ENCODE measurements at places on chromosomes 12 and 14.

DNA sequence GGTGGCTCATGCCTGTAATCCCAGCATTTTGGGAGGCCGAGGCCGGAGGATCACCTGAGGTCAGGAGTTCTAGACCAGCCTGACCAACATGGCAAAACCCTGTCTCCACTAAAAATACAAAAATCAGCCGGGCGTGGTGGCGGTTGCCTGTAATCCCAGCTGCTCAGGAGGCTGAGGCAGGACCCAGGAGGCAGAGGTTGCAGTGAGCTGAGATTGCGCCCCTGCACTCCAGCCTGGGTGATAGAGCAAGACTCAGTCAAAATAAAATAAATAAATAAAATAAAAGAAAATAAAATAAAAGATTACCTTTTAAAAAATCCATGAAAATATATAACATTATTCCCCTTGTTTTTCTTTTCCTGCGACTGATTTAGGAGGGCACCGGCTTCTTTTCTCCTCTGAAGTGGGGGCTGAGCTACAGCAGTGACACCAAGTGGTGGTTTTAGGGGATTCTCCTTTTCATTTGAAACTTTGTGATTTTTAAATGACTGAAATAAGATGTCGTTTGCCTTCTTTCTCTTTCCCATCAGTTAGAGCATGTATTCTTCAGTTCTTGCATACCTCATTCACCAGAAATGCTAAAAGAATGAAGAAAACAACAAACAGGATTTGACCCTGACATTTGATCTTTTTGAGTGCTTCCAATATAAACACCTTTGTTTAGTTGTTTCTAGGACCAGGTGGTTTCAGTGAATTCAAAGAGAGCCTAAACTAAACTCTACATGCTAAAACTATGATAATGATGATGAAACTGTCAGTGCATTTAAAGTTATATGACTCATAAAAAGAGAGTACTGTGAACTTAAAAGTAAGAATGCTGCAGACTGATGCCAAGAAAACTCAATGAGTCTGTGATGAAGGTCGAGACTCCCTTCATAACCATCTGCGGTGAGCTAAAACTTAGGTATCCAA is 22.6 kb upstream of the PKP2 start:
- peak; percentile 2 for DNase-seq

GRCh38 chr12:76219806-76220205 is 128.4 kb downstream of the BBS10 start:
- no peak for DNase-seq

- DNase-seq = peak; percentile 75
These were observed 22.4 kb upstream of the FBXO21 start for GRCh38 chr12:117212563-117213190.

GRCh38 chr12:20757-21156 is 45.8 kb upstream of the IQSEC3 start:
- DNase-seq = no peak

GRCh38 chr14:37721976-37722659 is 126.7 kb downstream of the TTC6 start:
- no peak for DNase-seq
